ENCODE measurements at places on chromosomes 6 and 20.

DNA sequence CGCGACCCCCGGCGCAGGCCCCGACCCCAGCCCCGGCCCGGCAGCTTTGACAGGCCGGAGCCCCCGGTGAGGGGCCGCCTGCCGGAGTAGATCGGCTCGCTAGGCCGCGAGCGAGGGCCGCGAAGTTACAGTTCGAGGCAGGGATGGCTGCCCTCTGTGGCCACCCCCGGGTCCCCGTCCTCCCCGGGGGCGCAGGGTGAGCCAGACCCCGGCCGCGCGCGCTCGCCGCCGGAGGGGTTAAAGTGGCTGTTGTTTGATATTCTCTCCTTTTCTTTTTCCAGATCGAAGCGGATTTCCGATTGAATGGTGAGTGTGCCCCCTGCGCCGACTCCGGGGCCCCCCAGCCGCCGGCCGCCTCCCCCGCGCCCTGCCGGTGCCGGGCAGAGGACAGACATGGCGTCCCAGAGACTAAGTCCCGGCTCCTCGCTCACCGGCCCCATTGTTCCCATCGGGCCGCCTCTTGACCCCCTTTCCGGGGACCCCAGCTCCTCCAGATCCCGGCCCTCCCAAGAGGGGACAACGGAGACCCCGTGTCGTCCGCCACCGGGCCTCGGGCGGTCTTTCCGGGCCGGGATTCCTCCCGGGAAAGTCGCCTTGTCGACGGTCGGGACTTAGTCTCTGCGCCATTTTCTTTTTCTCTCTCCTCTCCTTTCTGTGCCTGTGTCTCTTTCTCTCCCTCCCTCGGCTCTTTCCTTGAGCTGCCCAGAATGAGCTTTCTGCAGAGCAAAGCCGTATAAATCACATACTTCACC lies 704 bp downstream of the TOP1 start:
- no peak for DNase-seq

- no peak for DNase-seq
Measured at GRCh38 chr20:12786276-12786675, 222.5 kb upstream of the SPTLC3 start.

DNA sequence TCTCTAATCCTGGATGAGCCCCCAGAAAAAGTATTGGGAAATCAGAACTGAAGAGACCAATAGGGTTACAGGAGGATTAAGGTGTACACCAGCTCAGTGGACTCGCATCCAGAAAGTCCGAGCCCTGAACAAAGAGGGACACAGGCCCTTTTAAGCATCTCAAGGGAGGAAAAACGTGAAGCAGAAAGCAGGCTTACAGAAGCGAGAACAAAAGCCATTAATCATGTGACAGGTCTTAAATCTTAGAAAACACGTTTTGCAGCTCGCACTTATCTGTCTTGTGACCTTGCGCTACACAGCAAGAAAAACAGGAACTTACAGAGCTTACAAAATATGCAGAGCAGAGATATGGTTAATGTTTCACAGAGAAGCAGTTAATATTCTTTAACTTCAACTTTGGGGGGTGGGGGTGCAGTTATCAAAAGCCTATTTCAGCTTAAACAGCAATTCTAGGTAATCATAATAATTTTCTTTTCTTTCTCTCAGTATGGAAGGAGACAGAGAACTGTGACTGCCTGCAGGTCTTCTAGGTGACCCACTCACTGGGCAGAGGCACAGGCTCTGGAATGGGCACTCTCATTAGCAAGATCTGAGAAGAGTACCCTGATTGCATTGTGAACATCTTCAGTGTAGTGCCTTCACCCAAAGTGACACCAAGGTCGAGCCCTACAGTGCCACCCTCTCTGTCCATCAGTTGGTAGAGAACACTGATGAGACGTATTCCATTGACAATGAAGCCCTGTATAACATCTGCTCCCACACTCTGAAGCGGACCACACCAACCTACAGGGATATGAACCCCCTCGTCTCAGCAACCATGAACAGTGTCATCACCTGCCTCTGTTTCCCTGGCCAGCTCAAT lies 65.0 kb upstream of the MOCS1 start:
- DNase-seq = no peak

DNA sequence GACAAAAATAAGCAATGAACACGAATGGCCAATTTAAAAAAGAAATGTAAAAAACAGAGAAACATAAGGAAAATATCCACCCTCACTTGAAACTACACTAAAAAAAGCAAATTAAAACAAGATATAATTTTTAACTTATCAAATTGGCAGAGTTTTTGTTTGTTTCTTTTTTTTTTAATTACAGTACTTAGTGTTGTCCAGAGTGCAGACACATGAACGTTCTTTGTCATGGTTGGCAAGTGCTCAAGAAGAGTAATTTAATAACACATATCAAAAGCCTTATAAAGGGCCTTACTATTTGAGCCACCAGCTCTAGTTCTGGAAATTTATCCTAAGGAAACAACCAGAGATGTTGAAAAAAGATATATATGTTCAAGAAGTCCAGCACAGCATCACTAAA lies 142.3 kb downstream of the ATXN1 start:
- DNase-seq = no peak

DNA sequence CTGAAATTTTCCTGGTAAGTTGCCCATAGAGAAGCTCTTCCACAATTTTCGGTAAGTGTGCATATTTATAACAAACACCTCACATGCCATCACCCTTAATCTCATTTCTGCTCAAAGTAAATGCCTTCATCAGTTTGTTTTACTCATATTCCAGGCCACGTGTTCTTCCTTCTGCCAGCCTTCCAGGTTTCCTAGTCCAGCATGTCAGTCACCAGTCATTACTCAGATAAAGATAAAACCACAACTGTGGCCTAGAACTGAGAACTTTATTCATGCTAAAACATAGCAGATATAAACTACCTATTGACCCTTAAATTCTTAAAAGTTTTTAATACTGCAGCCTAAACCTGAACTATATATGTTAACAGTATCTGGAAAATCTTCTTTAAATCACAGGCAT lies 149.5 kb upstream of the SLC22A16 start:
- DNase-seq = peak; percentile 31

- peak; percentile 89 for DNase-seq
Measured at GRCh38 chr6:152380351-152380767, 256.8 kb downstream of the SYNE1 start.

GRCh38 chr6:43471399-43471798 lies 6.0 kb upstream of the TJAP1 start:
- DNase-seq = no peak

- DNase-seq = peak; percentile 52
Measured at GRCh38 chr6:107128175-107128574, 12.9 kb upstream of the BEND3 start.

DNA sequence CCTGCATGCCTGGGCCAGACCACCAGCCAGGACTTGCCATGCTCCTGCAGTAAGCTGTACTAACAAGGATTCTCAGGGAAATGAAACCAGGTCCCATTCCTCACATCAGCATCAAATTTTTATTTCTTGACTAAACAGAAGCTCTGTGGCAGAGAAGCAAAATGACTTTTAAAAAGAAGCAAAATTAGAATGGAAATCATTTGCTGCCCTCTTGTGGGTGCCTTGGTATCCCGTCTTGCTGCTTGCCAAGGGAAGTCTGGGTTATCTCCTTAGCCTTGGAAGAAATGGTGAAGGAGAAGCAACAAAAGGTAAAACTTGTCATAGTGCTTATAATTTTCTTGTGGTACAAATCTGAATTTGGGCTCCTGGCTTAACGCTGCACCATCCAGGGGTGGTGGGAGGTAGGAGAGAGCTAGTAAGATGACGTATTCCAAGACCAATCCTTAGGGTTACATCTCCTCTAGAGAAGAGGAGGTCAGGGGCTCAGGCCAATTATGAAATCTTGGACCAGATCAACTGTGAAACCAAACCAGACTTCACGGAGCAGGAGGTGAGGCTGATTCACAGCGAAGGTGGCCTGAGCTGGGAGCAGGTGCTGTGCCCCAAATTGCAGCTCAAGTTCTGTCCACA lies 107.5 kb downstream of the FAXC start:
- peak; percentile 11 for DNase-seq

- no peak for DNase-seq
Measured at GRCh38 chr6:150949526-150949925, 84.0 kb downstream of the MTHFD1L start.

DNA sequence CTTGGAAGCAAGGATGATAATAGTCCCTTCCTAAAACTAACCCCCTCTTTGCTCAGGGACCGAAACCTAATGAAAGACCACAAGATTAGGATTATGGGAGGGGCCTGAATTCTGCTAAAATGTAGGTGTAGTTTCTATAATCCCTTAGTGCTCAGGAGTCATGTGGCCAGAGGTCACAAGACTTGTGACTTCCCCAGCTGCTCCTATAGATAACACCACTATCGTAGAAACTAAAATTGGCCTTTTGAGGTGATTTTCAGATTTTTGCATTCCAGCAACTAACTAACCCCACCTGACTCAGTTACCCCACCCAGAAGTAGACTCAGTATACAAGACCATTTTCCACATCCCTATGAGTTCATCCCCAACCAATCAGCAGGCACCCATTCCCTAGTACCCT lies 42.1 kb downstream of the MDN1 start:
- DNase-seq = no peak

- no peak for DNase-seq
Measured at GRCh38 chr20:45070932-45071632, 29.8 kb downstream of the KCNS1 start.

- peak; percentile 8 for DNase-seq
Measured at GRCh38 chr20:7193681-7194080, 426.2 kb downstream of the BMP2 start.

GRCh38 chr6:57342148-57342669 lies 24.8 kb downstream of the PRIM2 start:
- DNase-seq = no peak

DNA sequence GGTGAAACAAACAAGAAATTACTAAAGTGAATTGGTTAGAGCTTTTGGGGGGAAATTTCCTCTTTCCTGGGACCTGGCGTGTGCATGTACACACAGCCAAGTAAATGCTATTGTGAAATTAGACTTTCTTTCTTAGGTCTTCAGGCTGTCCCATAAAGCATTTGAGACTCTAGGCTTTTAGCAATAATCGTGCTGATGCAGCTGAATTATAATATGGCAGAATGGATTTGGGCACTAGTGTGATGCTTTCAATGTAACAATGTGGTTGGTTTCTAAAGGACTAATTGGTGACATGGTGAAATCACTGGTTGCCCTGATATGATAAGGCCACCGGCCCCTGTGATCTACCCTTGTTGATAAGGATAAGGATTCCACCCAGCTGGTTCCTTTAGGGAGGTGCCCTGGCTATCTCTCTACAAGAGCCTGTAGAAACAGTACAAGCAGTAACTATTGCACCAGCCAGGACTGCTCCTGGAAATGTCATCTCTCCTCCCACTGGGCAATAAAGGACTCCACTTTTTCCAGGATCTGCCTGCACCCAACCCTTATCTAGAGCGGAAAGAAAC lies 164.1 kb downstream of the TFAP2A start:
- no peak for DNase-seq

Data from fibroblast of skin of right biceps (primary cell).